Activated CD8-positive, alpha-beta memory T cell treated with anti-CD3 and anti-CD28 coated beads for 4 hours (primary cell): ENCODE measurements at places on chromosomes 5 and 9.
A peak's percentile ranks its signal among the peaks of the same experiment; 100 is the strongest.

GRCh38 chr9:133060417-133060841 lies 1.4 kb upstream of the CEL start:
- no peak for DNase-seq

DNA sequence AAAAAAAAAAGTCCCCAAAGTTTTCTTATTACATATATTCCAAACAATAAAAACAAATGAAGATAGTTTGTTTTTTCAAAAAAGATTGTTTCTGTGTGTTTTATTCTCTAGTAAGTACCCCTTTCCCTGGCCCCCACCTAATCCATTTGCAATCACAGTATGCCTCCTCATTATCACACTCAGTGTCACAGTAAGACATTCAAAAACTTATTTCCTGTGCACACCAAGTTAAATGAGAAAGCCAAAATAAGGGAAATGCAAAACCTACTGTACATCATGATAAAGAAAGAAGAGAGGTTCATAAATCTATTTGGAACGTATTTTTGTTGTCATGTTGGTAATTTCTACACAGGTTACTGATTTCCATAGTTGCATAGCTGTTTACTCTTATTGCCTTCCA lies 62.3 kb downstream of the ST8SIA4 start:
- DNase-seq, result no peak

DNA sequence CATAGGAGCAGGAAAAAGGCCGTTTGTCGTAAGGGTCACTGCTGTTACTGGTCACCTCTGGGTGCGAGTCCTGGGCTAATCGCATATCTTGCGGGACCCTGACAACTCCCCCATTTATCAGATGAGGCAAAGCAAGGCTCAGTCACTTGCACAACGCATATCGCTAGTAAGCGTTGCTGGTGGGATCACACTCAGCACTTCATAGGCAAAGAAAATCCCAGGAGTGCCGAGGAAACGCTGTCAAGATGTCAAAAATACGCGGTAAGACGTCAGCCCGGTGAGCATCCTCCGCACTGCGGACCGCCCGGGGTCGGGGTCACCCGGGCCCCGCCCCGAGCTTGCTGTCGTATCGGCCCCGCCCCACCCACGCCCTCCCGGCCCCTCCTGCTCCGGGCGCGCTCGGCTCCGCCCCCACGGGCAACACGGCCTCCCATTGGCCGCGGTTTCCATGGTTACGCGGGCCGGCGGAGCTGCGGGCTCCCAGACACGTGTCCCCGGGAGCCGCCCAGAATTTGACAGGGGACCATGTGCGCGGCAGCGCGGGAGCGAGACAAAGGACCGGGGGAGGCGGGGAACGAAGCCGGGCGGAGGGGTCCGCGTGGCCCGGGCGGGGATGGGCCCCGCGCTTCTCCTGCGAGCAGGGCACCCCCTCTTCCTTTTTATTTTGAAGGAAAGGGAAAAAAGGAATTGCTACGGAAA lies 80.2 kb upstream of the IER5L start:
- peak; percentile 79 for DNase-seq

DNA sequence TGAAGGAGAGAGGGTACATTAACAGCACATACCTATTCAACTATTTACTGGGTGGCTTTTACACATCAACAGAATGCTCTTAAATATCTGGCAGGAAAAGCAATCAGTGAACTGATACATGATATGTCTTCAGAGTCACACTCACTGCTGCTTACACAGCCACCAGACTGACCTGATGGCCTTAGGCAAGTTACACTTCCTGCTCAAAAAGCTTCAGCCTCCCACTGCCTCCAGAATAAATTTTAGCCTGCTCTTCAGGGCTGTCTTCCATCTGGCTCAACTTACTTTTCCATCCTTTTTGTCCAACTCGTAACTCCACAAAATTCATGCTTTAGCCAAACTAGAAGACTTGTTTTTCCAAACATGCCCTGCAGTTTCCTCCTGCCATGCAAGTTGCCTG lies 10.7 kb downstream of the LOX start:
- no peak for DNase-seq

DNA sequence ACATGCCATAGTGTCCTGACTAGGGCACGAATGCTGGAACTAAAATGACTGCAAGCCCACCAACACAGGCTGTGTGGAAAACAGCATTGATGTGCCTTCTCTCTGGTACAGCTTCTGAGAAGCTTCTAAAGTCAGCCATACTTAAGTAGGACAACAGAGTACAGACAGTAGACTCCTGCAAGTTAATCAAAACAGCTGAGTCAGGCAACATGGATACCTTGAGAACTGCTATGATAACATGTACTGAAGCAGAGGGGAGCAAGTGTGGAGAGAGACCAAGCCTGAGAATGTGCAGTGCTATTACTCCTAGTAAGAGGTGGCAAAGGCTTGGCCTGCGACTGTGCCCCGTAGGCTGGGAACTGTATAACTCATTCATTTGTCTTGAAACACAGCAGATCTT lies 2.5 kb downstream of the ISCA1 start:
- no peak for DNase-seq

- no peak for DNase-seq
Observed at GRCh38 chr5:146548781-146549449, 32.9 kb upstream of the GPR151 start.

GRCh38 chr5:77131361-77131760 lies 44.3 kb upstream of the ZBED3 start:
- no peak for DNase-seq

- no peak for DNase-seq
Observed at GRCh38 chr9:130462685-130463540, 18.2 kb downstream of the ASS1 start.

- no peak for DNase-seq
Observed at GRCh38 chr5:14467886-14468285, 113.7 kb upstream of the OTULINL start.

DNA sequence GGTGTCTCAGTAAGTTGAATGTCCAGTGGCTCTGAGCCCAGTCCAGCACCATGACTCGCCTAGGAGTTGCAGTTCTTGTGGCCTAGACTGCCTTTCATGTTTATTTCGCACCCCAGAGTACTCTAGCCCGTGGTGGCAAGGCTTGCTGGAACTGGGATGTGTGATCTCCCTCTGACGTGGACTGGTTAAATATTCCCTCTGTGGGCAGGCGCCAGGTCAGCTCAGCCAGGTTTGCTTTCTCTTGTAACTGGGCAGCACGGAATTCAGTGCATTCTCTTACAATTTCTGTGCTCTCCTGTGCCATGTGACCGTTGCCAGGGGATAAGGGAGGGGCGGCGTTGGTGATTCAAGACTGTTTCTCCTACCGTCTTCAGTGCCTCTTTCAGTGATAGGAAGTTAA lies 270.8 kb downstream of the KDM4C start:
- DNase-seq, result no peak

DNA sequence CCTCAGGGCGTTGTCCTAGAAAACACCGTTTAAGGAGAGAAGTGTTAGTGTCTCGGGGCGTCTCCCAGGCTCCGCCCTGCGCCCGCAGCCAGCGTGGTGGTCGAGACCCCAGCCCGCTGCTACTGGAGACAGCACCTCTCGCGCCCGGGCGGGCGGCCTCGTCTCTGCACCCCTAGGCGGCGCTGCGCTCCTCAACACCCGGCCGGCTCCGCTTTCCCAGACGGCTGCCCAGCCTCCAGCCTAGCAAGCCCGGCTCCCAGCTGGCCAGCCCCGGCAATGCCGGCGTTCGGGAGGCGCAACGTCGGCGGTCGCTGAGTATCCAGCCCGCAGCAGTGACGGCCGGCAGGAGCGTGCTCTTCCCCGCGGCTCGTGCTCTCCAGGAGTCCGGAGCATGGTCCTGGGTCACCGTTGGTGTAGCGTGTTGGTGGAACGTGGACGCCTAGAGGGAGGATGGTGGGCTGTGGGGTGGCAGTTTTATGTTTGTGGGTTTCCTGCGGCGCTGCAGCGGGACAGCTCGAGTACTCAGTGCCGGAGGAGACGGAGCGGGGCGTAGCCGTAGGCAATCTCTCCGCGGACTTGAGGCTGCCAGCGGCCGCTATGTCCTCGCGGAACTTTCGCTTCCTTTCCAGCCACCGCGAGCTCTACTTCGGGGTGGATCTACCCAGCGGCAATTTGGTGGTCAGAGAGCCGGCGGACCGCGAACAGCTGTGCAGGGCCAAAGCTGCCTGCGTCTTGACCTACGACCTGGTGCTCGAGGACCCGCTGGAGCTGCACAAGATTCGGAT lies 536 bp downstream of the PCDHAC1 start:
- DNase-seq, result no peak

- DNase-seq, result no peak
Observed at GRCh38 chr9:136351252-136351800, 12.2 kb downstream of the DNLZ start.

DNA sequence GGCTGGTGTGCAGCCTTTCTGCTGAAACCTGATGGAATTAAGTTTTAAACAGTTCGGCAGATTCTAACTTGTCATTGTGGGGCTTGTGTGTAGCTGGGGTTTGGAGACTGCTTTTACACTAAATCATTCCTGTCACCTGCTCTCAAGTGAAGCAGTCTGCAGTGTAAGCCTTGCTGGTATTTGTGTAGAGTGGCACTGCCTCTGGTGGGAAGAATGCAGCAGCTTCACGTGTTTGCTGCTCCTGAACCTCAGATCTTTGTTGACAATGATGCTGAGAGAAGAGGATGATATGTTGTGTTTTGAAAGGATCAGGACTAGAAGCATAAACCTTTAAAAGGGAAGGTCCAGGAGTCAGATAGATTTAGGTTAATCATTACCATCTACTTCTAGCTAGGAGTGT lies 88.1 kb downstream of the KDM4C start:
- no peak for DNase-seq

DNA sequence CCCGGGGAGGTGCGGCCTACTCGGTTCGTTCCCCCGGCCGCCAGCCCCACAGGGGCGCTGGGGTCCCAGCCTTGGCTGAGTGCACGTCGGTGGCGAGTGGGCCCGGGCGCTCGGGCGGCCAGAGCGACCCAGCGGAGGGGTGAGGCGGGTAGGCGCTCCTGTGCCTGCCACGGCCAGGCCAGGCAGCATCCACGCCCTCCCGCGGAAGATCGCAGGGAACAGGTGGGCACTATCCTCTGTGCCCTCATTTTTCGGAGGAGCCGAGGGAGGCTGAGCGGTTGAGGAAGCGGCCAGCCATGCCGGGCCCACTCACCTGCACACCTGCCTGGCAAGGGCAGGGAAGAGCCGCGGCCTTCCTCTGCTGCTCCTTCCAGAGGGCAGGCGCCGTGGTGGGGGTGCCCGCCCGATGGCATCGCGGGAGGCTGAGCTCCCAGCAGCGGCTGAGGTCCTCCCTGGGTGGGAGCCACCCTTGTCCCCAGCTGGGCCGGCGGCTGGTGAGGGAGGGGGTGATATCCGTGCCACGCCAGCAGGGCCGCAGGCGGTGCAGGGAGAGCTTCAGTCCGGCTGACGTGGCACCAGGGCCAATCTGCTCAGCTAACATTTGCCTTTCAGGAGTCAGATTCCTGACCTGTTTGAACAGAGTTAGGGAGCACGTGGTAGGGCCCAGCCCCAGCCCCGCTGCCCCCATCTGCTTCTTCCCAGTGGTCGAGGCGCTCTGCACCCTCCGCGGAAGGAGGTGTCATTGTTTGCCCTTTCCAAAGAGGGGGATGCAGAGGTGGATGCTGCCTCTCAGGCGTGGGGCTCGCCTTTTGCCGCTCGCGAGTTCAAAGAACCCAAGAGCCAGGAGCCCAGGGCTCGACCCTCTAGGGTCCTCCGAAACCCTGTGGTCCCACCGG lies 1.6 kb upstream of the SEC16A start:
- DNase-seq, result no peak

DNA sequence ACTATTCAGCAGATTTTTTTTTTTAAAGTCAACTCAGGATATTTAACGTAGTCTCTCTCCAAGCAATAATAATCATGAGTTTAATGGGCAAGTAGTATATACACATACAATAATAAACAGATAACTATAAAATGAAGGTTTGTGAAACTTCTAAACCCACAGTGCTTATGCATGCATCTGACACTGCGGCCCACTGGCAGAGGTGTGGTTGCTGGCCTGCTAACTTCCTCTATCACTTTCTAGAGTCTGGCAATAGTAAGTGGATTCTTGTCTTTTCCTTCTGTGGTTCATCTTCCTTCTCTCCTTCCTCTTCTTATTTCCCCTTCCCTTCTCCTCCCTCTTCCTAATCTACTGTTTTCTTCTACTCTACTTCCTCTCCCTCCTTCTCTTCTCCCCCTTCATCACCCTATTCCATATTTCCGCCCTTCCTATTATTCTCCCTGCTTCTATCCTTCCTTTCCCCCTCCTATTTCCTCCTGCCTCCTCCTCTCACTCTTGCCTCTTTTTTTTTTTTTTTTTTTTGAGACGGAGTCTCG lies 18.6 kb upstream of the AGXT2 start:
- DNase-seq, result no peak

GRCh38 chr9:10961883-10962282 lies 349.1 kb upstream of the PTPRD start:
- DNase-seq, result no peak

DNA sequence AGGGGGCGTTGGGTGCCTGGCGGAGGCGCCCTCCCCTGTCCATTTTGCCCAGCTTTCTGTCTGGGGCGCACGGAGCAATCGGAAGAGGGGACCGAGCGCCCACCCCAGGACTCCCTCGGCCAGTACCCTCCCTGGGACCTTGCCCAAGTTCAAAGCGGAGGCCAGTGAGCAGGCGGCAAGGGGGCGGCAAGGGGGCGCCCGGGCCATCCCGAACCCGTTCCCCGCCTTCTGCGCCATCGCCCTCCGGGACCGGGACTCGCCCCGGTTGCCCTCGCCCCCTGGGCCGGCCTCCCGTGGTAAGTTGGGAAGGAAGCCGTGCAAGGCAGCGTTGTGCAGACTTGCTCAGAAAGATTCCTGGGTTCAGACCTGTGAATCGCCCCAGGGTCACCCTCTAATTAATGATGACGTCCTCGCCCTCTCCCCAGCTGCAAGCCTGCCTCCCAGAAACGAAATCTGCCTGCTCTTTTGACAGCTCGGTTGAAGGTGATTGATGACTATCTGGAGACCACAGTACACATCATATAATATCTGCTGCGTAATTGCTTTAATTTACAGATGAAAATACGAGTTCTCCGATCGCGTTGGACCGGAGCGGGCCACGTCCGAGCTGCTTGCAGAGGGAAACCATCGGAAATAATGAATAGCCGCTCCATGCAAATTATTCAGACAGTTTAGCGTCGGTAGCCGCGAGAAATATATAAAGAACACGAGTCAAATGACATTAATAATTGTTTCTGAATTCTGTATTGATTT lies 1.4 kb upstream of the IRX4 start:
- no peak for DNase-seq

DNA sequence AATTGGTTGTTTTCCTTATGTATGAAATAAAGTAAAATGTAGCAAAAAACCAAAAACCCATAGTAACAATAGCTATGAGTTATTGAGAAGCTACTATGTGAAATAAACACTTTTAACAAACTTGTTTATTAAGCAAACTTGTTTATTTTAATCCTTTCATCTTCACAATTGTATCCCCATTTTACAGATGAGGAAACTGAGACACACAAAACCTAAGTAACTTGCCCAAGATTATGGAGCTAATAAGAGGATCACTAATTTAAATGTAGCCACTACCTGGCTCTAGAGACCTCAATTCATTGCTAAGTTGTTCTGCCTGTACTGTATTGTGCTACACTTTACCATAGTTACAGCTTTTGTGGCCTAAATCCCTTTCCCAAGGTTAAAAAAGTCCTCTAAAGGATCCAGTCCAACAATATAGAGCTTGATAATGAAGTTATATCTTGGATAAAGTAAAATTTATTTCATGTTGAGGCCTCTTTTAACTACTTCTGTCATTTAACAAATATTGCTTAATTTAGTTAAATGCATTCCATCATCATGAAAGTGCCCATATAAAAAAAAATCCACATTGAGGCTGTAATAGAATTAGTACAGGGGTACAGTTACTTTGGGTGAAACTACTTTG lies 22.1 kb downstream of the HOMER1 start:
- no peak for DNase-seq
